ENCODE measurements at places on chromosomes 5 and 9.

DNA sequence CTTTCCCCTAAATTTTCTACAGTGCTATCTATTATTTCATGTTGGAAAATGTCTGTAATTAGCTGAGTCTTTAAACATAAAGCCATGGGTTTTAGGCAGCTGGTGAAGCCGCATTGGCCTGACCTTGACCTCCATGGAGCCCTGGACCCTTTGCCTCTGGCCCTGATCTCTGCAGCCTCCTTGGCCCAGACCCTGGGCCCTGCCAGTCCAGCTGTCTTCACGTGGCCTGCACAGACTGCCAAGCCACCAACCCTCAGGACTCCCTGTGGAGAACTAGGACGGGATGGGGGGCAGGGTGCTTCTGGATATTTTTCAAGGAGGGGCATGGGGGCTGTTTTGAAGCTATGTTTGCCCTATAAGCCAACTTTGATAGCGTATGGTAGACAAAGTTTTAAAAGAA, 29.8 kb upstream of the PPARGC1B start:
- no peak for DNase-seq

GRCh38 chr5:54884195-54884536, 101.2 kb downstream of the ESM1 start:
- no peak for DNase-seq

DNA sequence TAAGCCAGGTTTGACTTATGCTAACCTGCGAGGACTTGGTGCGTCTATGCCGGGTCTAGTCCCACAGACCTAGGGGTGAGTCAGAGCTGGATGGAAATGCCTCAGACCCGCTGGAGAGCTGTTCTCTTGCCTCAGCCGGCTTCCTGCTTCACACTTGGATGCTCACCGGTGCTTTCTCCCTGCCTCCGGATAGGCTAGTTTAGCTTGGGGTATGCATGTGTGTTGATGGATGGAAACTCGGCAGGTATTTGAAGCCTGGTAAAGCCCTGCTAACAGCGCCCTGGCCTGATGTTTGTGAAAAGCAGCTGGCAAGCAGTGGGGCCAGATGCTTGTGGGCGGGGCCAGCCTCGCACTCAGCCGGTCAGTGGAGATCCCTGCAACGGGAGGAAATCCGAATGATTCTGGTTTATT, 29.3 kb downstream of the PRRC2B start:
- DNase-seq: peak; percentile 98

DNA sequence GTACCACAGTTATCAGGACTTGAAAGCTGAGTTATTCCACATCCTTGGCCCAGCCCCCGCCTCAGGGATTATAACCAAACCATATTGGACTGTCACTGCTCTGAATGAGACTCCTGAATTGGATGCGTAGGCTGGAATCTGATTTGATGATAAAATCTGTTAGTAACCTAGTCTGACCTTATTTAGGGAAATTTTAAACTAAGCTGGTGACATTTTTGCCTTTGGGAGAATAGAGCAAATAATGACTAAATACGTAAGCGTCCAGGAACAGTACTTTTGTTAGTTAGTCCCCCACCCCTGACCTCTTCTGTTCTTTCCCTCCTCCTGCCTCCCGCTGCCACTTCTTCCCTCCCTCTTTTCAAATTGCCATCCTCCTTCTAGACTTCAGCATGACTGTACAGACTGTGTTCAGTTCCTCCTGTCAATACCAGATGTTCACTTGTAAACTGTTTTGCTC, 92.6 kb downstream of the TLE4 start:
- DNase-seq: no peak

GRCh38 chr5:93322974-93323860, 257.8 kb downstream of the NR2F1-AS1 start:
- DNase-seq: no peak

GRCh38 chr5:26482810-26483375, 555.5 kb downstream of the CDH9 start:
- peak; percentile 20 for DNase-seq
